Activated B cell treated with CpG ODN at 0.5 μM for 24 hours (primary cell): ENCODE measurements at places on chromosomes 7 and 10. TPM values are rescaled to one million over a fixed set of nuclear protein-coding genes. Genes with fewer than 3 reads are reported as not detected.

DNA sequence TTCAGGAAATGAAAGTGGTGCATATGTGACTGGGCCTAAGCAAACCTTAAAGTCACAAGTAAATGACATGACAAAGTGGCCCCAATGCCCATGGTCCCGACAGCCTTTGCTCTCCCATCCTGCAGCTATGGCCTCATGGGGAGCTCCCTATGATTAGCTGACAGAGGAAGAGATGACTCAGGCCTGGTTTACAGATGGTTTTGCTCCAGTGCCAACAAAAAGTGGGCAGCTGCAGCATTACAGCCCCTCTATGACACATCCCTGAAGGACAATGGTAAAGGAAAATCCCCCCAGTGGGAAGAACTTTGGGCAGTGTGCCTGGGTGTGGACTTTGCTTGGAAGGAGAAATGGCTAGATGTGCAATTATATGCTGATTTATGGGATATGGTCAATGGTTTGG lies 105.1 kb upstream of the ADCY1 start:
- no peak for DNase-seq

- no peak for DNase-seq
Observed at GRCh38 chr7:17530741-17531421, 232.4 kb downstream of the AHR start.

- no peak for DNase-seq
Observed at GRCh38 chr10:34151481-34151880, 663.6 kb downstream of the PARD3 start.

DNA sequence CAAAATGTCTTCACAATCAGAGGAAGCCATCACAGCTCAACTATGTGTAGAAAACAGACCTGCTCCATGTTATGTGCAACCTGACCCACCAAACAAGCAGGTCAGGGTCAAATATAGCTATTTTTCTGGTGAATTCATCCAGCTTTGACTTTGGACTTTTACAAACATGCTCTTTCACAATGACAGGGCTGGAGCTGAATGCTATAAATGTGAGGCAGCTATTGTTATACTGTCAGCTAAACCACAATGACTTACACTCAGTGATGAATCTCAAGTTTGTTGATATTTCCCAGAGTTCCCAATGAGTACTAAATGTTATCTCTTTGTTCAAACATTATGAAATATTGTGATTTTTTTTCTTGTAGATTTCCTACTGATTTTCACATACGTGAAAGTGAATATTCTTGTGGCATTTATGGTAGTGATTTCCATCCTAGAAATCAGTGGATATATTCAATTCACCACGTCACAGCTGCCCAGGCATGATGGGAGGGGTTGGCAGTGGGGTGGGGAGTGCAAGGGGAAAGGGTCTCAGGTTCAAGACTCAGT lies 2.5 kb upstream of the ITIH2 start:
- no peak for DNase-seq

- DNase-seq, result no peak
Observed at GRCh38 chr7:135846339-135846738, 97.7 kb upstream of the FAM180A start.

GRCh38 chr10:118853916-118854315 lies 99.1 kb upstream of the CACUL1 start:
- no peak for DNase-seq

DNA sequence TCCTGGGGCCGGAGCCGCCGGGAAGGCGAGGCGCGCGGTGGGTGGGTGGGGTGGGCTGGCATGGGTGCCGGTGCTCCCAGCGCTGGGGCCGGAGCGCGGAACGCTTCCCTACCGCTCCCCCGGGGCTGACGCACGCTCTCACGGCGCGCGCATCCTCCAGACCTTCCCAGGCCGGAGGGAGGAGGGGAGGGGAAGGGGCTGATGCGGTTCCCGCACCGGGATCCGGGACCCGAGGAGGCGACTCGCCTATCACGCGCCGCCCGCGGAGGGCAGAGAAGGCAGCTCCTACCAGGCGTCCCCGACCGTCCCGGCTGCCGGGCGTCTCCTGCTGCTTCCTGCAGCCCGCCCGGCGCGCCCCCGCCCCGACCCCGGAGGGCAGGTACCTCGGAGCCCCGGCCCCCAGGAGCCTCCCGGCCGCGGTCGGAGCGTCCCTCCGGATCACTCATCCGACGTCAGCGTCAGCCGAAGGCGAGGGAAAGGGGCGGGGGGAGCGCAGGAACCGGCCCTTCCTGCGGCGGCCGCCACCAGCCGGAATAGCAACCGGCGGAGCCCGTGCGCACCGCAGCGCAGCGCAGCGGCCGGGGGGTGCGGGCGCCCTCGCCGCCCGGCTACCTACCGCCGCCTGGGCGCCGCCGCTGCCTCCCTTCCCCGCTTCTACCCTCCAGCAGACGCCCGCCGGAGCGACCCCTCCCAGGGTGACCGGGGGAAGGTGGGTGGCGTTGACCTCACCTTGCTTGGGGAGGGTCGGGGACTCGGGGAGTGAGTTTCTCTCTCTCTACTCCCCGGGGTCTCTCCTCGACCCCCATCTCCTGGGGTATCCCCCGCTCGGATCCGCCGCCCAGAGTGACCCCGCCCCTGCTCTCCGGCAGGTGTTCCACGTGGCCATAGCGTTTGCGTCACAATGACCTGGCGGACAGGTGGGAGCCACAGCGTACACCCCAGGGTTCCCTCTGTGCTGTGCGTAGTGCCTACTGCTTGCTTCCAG lies at the start of gene ICA1:
TSS of gene ICA1 (minus strand) at position 457 of the 985 bp plus-strand sequence. CDS start 26,241 bp downstream, outside the sequence.
- peak; percentile 20 for DNase-seq

DNA sequence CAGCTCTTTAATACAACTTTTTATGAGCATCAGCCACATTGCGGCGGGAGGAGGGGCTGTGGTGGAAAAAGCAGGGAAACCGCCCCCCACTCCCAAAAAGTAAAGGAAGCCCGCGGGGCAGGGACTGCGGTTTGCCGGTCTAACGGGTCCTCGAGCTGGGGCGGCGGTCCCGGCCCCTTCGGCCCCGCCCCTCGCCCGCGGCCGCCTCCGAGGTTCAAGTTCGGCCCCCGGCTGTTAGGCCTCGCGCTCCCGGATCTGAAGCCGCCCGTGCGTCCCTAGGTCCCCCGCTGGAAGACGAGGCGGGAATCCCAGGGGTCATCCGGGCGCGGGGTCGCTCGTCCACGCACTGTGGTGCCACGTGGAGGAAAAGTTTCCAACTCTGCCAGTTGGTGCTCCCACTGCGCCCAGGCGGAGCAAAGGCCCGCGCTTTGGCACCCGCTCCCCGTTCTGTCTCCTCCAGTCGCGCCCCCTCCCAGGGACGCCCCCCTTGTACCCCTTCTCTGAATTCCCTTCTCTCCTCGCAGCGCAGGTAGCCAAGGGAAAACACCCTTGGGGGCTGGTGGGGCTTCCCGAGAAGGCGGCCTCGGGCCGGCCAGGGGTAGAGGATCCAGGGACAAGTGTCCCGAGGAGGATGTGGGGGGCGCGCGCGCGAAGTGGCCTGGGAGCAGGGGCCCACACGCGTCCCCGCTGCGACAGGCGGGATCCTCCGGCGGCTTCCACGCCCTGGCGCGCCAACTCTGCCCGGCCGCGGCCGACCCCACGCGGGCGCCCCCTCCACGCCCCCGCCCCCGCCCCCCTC lies 798 bp upstream of the AUTS2 start:
- peak; percentile 57 for DNase-seq

DNA sequence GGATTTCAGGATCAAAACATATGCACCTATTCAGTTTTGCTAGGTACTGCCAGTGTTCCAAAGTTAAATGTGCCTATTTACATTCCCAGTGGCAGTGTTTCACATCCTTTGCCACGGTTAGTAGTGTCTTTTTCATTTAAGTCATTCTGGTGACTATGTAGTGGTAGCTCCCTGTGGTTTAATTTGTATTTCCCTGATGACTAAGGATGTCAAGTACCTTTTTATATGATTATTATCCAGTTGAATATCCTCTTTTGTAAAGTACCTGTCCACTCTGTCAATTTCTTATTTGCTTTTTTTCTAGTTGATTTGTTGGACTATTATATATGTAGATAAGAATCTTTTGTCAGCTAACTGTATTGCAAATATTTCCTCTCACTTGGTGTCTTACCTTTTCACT lies 45.1 kb downstream of the TMEM60 start:
- no peak for DNase-seq

- no peak for DNase-seq
Observed at GRCh38 chr10:129114588-129114987, 352.5 kb upstream of the MGMT start.

DNA sequence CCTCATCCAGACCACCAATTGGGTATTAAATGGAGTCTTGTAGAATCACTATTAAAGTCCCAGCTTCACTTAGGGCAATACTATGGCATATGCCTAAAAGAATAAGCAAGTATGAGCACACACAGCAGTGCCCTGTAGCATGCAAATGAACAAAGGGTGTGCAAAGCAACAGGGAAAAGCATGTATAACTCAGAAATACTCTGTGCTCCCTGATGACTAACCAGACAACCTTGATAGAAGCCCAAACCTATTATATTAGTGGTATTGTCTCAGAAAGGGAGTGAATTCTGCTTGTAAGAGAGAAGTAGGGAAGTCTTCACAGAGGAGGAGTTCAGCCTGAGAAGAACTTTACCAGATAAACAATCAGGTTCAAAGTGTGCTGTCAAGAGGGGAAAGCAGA lies 131.2 kb downstream of the DGKI start:
- DNase-seq, result no peak

- peak; percentile 43 for DNase-seq
Observed at GRCh38 chr10:80500572-80501380, 36.9 kb upstream of the SH2D4B start.

GRCh38 chr7:158858592-158859503 lies 2.5 kb downstream of the DYNC2I1 start:
- DNase-seq, result no peak

DNA sequence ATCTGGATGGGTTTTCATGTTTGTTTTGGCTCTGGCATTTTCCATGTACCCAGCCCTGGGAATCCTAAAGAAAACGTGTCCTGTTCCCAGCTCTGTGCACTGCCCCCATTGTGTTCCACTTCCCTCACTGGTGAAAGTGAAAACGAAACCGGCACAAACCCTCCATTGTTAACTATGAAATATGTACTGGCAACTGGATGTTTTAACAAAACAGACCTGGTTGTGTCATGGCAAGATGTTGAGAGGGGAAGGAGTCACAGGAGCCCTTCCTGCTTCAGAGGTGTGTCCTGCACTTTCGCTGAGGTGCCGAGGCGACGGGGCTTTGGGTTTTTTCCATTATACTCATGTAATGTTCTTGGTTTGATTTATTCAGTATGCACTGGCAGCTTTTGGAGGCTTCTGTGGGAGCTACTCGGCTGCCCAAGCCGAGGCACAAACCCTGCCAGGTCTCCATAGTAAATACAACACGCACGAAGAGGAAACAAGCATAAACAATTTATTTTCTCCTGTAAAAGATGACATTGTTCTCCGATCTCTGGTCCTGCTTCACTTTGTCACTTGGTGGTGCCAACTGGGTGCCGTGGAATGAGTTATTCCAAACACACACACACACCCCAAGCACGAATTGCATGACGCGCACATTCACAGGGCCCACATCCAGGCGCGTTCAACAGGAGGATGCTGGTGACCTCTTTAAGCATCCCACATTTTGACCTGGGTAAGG lies 118.2 kb downstream of the CDK6 start:
- DNase-seq, result peak; percentile 16

DNA sequence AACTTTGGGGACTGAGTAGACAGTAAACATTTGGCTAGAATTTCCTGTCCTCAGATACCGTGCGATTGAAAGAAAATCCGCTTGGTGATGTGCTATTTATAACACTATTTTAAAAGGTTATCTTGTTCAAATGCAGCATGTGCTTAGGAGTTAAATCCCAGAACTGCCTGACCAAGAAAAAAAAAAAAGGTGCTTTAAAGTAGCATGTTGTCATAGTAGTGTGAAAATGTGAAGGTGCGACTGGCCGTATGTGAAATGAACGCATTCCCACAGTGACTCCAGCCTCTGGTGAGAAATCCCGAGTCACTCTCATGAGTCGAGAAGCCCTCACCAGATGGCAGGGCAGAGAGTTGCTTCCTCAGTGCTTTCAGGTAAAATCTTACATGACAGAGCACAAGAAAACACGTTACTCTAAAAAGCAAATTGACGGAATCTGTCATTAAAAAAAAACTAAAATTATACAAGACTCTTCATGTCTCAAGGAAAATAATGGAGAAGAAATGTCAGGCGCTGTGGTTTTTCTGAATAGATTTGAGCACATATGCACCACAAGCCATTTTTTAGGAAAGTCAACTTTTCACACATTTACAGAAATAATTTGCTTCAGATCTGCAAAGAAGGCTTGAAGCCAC lies 18.4 kb upstream of the KLF6 start:
- no peak for DNase-seq

- DNase-seq, result no peak
Observed at GRCh38 chr10:15588151-15588550, 131.6 kb downstream of the ITGA8 start.

DNA sequence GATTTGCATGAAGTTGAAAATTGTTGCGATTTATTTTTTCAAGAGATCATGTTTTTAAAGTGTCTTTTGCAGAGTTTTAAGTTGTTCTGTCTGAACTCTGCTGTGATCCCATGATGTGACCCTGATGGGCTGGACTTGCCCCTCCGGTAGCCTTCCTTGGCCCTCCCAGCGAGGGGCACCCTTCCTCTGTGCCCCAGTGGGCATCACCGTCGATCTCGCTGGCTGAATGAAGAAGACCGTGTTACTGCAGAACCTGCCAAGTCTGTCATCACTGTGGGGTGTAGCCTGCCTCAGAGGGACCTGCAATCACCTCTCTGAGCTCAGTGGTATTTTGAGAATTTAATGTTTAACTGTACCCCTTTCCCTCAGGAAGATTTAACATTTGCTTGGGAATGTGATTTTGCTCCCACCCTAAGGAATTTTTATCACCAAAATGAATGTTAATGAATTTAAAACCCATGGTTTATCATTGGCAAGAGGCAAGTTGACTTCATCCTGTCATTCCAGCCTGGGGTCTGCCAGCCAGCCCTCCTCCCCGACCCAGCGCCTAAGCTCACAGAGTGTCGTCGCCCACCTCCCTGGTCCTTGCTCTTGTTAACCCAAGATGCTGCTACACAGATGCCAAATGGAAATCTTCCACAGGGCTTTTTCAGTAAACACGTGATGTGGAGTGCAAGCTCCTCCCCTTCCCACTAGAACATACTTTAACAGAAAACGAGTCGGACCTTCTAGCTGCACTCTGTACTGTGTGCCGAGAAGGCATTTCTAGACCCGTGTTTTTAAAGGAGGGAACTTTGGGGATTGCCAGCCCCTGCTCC lies 115.4 kb downstream of the NT5C2 start:
- no peak for DNase-seq

The RPS24 gene
- total RNA-seq, result 2,004 and 2,355 TPM in 2 replicates

The OSBPL3 gene
- 29.3 and 33.3 TPM in 2 replicates for total RNA-seq

The THNSL1 gene
- 3.8 TPM in 2 replicates for total RNA-seq

The COBL gene
- total RNA-seq, result not detected in 2 replicates

The TRIL gene
- total RNA-seq, result not detected in 2 replicates

The SHH gene
- not detected in 2 replicates for total RNA-seq

The MYOZ1 gene
- total RNA-seq, result not detected in 2 replicates

The ZNF503 gene
- total RNA-seq, result not detected in 2 replicates
